Motor neuron (in vitro differentiated cells): ENCODE measurements at places on chromosomes 7 and 10. TPM values are rescaled to one million over a fixed set of nuclear protein-coding genes. Genes with fewer than 3 reads are reported as not detected.
A peak's percentile ranks its signal among the peaks of the same experiment; 100 is the strongest.

- ATAC-seq, result peak; percentile 19
Measured at GRCh38 chr10:43044448-43044921, 32.4 kb upstream of the RET start.

DNA sequence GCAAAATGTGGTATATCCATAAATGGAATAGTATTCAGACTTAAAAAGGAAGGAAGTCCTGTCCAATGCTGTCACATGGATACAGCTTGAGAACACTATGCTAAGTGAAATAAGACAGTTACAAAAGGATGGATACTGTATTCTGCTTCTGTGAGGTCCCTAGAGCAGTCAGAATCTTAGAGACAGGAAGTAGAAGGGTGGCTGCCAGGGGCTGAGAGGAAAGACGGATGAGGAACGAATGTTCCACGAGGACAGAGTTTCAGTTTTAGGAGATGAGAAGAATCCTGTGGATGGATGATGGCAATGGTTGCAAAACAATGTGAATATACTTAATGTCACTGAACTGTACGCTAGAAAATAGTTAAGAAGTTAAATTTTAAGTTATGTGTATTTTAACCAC lies 3.8 kb downstream of the PRKCQ start:
- ATAC-seq, result no peak

DNA sequence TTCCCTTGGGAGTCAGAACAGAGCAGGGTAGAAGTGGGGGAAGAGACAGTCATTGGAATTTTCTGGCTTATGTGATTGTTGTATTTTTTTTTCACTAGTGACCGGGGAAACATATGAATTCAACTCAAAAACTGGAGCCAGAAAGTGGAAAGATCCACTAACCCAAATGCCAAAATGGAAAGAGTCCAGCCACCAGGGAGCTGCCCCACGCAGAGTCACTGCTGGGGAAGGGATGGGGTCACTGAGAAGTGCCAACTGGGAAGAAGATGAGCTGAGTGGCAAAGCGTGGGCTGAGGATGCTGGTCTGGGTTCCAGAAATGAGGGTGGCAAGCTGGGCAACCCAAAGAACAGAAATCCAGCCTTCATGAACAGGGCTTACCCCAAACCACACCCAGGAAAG lies 69.2 kb downstream of the CDHR3 start:
- ATAC-seq, result no peak

GRCh38 chr7:70790215-70791073 lies 341.5 kb upstream of the GALNT17 start:
- peak; percentile 9 for ATAC-seq

GRCh38 chr10:91604553-91605534 lies 28.0 kb downstream of the PPP1R3C start:
- no peak for ATAC-seq

TRPV6 gene
- 0.26 and 1.7 TPM in 2 replicates for total RNA-seq

CRYGN gene
- total RNA-seq, result 0.18 and 0.46 TPM in 2 replicates

ZNF746 gene
- 15.6 and 17.5 TPM in 2 replicates for total RNA-seq
